ENCODE measurements at places on chromosomes 4 and X.

- no peak for DNase-seq
Measured at GRCh38 chr4:102533904-102534303, 32.7 kb downstream of the NFKB1 start.

GRCh38 chr4:120435179-120435578, 368.5 kb upstream of the MAD2L1 start:
- no peak for DNase-seq

DNA sequence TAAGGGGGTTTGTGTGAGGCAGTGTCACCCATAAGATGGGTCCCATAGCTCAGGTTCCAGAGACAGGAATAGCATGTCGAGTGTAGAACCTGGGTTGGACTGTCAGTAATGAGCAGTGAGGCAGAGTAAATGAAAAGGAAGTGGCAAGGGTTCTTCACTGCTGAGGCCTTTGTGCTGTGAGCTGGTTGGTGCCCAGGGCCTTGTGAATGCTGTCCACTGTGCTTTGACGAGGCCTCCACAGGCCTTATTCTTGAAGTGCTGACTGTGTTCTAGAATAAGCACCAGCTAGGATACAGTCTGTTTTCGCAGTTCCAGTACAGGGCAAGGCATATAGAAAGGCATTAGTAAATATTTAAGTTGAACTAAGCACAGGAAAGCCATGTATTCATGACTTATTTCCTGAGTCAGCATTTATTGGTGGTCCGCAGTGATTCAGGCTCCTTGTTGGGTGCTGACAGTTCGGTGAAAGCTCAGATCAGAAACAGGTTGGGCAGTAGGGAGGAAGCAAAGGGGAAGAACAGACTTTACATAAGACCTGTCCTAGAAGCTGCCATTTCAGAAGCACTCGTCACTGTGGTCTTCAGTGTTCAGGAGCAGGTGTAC, 25.6 kb upstream of the TADA2B start:
- DNase-seq, result no peak

GRCh38 chr4:165118256-165118909, 5.7 kb upstream of the TMEM192 start:
- DNase-seq, result no peak

- no peak for DNase-seq
Measured at GRCh38 chr4:138892483-138893407, 122.8 kb upstream of the NOCT start.

DNA sequence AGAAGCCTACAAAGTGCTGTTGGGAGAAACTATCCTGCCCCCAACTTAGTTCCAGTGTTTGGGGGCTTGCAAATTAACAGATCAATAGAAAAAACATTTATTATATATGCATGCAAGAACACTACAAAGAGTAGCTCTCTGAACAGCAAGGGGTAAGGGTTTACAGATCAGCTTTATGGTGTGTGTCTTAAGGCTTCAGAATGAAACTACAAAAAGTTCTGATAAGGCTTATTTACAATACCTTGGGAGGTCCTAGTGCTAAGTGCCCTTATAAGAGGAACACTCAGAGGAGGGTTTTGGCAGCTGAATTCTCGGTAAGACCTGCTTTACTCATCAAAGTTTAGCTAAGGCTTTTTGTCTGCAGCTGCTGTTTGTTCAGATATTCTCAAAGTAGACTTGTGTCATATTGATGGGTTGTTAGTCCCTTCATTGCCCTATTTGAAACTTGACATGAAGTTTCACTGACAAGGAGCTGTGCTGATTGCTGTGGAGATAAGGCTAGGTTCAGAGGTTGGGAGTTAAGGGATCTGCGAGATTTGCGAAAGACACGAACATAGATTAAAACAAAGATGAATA, 7.7 kb downstream of the ERVMER34-1 start:
- no peak for DNase-seq

GRCh38 chr4:17523662-17524061, 8.7 kb downstream of the CLRN2 start:
- DNase-seq, result no peak

- no peak for DNase-seq
Measured at GRCh38 chrX:139892512-139892911, 40.3 kb downstream of the ATP11C start.

- no peak for DNase-seq
Measured at GRCh38 chr4:116664198-116664597, 421.2 kb downstream of the TRAM1L1 start.

DNA sequence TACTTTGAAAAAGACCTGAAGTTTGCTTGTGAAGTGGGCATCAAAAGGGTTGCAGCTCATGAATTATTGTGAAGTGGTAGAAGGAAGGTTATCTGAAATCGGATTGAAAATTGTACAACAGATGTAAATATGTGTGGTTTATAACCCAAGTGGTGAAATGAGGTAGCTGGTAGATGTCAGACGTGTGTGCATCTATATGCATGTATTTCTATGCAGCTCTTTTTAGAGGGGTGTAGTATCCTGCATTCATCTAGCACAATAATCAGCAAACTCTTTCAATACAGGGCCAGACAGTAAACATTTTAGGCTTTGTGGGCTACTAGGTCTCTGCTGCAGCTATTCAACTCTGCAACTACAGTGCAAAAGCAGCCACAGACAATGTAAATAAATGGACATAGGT, 9.4 kb downstream of the ATRX start:
- no peak for DNase-seq

DNA sequence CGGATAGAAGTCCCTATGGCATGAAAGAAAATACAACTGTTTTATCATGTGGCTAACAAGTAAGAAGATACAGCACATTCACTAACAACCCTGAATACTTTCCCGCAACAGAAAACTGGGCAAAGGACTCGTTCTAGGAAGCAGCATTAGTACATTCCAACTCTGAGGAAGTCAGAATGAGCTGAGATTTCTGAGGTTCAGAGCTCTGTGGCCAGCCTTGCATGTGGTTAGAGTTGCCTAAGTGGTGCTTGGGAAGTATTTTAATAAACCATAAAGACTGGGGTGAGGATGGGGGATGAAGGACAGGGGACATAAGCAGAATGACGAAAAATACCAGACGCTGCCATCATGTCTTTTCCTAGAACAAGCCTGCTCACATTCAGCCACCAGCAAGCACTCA, 82.2 kb downstream of the EFHC2 start:
- no peak for DNase-seq

DNA sequence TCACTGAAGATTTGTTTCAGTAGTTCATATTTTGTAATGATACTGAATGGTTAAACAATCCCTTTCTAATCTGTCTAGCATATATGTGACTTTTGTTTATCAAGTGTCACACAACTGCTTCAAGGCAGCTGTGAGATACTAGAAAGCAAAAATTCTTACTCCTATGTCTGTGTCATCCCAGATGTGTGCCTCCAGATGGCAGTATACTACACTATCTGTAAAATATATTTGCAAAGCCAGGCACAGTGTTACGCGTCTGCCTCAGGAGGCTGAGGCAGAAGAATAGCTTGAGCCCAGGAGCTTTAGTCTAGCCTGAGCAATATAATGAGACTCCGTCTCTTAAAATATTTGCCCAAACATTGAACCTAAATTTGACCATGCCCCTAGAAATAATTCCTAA, 4.0 kb downstream of the NUDT10 start:
- peak; percentile 20 for DNase-seq

DNA sequence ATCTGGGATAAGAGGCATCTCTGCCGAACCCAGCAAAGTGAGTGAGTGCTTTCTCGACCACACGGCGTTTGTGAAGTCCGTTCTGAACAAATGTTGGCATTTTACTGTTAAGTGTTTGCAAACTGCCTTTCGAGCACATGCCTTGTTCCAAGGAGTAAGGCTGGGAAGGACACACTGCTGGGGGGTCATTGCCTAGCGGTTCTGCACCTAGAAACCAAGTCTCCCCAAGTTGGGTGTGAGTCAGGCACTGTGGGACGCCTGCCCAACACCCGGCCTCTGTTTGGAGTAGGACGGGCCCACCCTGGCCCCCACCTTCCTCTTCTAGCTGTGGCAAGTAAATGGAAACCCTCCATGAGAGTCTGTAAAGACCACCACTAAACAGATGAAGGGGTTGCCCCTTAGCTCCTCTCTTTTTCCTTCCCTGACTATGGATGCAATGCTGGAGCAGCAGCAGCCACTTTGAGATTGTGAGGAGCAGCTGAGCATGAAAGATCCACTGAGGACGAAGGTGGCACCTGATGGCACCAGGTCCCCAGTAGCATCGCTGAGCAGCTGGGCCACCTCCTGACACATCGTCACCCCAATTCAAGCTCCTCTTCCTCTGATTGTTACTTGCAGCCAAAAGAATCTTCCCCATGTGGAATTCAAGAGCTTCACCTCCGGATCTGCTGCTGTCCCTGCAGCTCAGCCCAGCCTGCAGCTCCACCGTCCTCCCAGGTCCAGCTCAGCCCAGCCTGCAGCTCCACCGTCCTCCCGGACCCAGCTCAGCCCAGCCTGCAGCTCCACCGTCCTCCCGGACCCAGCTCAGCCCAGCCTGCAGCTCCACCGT, 6.3 kb downstream of the CPLX1 start:
- no peak for DNase-seq

GRCh38 chrX:106481341-106481740, 130.4 kb upstream of the RADX start:
- DNase-seq, result peak; percentile 28

DNA sequence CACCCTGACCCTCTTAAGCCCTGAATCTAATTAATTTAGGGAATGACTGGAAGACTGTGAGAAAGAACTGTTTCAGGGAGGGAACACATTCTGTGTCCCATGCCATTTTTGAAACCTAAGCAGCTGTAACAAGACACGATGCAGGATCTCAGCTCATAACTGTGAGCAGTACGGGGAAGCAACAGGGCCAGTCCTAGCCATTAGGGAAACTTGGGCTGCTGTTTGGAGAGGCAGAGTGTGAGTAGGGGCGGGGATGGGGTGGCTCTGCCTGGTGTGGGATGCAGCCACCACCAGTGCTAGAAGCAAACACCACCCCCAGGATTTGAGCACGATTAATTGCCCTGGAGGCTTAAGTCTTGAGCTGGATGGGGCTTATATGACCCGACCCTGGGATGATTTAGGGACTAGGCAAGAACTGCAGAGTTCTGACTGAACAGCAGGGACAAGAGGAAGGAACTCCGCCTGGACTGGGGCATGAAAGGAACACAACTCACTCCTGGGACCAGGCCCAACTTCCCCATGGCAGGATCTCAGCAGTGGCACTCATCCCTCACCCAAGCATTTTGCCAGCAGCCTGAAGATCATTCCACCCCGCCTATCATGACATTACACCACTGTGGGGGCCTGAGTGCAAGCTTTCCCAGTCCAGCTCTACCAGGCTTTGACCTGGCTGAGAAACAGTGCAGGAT, 43.1 kb downstream of the ATRX start:
- no peak for DNase-seq

DNA sequence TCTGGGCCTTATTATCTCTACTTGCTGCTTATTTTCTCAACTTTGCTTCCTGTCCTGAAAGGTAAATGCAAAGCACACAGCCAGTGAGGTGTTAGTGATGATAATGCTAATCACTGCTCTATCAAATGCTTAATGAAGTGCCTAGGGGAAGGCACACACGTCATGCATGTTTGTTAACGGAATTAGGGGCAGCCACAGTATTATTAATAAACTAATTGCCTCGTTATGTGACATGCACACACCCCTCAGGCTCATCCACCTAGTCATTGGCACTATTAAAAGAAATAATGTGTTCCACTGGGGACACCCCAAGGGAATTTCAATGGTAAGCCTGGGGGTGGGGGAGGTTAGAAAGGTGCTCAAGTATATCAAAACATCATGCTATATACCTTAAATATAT, 125.2 kb downstream of the GUCY2F start:
- DNase-seq, result no peak

- DNase-seq, result no peak
Measured at GRCh38 chr4:89403826-89404225, 96.2 kb upstream of the GPRIN3 start.

- DNase-seq, result no peak
Measured at GRCh38 chrX:16103625-16104024, 19.7 kb upstream of the GRPR start.

- no peak for DNase-seq
Measured at GRCh38 chr4:11446155-11446811, 17.6 kb upstream of the HS3ST1 start.

- no peak for DNase-seq
Measured at GRCh38 chrX:10485326-10485725, 135.1 kb downstream of the MID1 start.
